CD4-positive, alpha-beta T cell treated with Interleukin-1 beta for 1 hour (primary cell): ENCODE measurements at places on chromosomes 12 and 14.

DNA sequence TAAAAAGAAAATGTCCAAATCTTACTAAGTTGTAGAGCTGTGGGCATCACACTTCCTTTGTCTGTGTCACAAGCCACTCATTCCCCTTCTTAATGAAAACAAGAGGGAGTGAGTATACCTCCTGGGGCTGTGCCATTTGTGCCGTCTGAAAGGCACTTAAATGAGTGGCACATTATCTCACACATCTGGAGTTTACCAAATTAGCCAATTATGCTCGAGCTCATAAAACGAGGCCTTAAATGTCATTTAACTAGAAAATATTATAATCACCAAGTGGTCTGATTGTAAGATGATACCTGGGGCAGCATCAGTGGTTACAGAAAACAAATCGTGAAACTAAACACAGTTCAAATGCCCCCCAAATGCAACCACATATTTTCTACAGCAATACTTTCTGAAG, 146.1 kb downstream of the PAX9 start:
- DNase-seq = no peak

DNA sequence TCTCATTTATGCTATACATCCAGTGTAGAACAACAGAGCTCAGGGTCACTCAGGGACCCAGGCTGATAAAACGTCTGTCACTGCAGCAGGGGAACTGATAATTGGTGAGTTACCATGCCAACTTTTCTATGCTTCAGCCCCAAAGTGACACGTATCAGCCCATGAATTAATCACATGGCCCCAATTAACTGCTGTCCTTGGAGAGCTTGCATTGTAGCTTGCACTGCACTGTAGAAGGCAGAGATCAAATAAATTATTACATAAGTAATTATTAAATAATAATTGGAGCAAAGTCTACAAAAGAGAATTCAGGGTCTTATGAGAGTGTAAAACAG, 144.6 kb downstream of the SUDS3 start:
- DNase-seq = no peak

DNA sequence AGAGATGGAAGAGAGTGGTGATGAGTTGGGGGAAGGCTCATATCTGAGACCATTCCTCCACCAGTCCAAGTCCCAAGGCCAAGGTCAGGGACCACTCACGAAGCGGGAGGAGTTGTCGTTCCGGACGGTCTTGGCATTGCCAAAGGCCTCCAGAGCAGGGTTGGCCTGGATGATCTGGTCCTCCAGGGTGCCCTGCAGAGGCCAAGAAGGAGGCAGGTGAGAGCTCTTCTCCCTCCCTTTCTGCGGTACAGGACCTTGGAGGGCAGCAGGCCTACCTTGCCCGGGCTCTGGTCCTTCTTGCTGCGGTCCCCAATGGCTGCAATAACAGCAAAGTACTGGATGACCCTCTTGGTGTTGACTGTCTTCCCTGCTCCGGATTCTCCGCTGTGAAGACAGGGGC, 4.0 kb downstream of the MYH7 start:
- DNase-seq = no peak

- DNase-seq = no peak
Observed at GRCh38 chr14:44170556-44170955, 336.5 kb downstream of the FSCB start.

GRCh38 chr12:45407981-45408728, 192.3 kb downstream of the ANO6 start:
- no peak for DNase-seq

DNA sequence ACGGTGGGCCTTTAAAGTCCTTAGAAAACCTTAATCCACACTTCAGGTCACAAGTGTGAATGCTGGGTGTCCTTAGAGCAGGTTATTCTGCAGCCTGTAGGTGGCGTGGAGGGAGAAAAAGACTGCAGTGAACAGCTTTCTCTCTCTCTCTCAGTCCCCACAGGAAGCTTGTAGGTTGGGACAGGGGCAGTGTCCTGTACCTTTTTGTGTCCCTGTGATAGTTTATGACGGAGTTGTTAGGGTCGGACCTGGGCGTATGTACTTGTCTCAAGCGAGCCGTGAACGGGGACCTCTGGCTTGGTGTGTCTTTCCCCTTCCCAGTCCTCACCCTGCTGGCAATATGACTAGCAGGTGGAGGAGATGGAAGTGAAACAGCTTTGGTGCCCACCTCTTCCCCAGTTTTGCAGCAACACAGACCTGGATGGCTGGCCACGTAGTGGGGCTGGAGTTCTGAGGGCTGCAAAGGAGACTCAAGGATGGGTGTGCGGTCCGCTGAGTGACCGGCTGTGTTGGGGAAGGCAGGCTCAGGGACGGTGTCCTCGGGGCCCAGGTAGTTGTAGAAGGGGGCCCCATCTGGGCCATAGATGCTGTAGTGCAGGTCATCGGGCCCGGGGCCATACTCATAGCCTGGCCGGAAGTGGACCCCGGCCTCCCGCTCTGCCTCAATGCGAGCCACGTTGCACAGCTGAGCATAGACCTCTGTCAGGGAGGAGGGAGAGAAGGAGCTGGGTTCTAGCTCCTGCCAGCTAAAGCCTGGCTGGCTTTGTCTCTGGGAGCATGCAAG, 8.9 kb downstream of the ISCA2 start:
- DNase-seq = no peak

DNA sequence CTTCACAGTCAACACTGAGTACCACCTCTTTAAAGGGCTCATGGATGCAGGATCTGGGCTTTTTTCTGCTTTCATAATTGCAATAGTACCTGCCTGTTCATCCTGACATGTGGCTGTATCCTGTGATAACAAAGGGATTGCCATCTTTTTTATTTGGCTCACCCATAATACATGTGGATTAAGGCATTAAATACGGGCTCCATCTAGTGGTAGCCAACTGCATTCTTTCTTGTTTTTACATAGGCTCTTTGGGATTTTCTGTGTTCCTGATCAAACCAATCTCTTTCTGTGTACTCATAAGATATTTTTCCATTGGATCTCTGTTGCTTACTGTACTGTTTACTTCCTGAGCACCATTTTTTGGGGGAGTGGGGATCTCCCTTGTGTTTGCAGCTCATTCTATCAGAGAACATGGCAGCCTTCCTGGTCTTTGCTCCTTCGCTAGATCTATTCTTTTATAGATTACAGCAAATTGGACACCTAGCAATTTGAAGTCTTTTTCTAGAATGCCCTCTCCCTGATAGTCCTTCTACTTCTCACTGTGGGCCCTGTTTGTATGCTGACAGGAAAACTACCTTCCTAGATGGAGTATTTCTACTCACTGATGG, 723.4 kb upstream of the MDGA2 start:
- no peak for DNase-seq

DNA sequence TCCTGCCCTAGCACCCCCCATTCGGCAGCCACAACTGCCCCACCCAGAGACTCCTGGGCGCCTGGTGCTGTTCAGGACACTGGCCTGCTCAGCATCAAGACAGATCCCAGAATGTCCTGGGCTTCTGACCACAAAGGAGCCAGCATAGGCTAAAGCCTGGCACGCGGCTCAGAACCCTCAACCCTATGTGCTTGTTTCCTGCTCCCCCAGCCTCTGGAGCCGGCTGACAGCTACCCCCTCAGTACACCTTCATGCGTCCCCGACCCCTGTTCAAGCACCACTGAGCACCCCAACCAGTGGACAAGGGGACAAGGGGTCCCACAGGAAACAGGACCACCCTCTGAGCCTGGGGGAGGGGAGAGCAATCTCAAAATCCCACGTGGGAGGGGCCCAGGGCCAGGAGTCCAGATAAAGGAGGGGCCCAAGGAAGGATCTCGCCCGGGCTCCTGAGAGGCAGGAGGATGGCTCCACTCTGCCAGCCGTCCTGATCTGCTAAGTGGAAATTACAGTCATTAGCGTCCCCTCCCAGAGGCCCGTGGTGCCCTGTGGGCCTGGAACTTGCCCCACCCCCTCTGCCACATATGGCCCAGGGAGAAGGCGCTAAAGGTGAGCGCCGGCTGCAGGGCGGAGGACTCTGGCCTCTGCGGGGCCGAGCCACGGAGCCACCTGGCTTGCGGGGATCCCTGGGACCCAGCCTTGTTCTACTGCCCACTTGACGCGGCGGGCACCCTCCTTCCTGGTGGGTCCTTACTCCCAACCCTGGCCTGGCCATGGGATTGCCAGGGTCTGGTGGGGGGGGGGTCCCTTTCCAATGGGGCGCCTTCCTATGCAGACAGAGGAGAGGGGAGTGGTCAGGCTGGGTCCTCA, 27.2 kb upstream of the GPR132 start:
- no peak for DNase-seq

DNA sequence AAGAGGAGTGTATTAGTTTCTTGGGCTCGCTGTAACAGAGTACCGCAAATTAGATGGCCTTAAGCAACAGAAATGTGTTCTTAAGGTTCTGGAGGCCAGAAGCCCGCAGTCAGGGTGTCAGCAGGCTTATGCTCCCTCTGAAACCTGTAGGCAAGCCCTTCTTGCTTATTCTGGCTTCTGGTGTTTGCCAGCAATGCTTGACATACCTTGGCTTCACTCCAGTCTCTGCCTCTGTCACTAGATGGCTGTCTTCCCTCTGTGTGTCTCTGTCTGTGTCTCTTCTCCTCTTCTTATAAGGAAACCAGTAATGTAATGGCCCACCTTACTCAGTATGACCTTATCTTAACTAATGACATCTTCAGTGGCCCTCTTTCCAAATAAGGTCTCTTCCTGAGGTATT, 85.1 kb downstream of the DERA start:
- DNase-seq = no peak

DNA sequence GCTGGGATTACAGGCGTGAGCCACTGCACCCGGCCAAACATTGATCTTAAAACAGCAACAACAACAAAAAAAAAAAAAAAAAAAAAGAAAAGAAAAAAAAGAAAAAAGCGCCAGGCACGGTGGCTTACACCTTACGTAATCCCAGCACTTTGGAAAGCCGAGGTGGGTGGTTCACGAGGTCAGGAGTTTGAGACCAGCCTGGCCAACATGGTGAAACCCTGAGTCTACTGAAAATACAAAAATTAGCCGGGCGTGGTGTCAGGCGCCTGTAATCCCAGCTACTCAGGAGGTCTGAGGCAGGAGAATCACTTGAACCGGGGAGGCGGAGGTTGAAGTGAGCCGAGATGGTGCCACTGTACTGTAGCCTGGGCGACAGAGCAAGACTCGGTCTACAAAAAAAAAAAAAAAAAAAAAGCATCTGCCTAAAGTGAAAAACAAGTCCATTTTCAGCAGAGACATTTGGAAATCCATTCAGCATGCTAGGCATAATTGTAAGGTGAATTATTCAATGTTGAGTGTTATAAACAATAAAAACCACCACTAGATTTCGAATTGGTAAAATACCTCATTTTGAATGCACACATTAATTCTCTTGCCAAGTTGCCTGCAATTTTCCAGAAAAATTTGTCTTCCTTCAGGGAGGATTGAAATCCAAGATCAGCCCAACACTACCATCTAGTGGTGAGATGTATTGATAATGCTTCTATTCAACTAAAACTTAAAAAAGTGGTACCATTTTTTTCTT, 8.0 kb upstream of the CERS5 start:
- DNase-seq = no peak

- no peak for DNase-seq
Observed at GRCh38 chr12:43063650-43064049, 474.1 kb upstream of the PRICKLE1 start.

DNA sequence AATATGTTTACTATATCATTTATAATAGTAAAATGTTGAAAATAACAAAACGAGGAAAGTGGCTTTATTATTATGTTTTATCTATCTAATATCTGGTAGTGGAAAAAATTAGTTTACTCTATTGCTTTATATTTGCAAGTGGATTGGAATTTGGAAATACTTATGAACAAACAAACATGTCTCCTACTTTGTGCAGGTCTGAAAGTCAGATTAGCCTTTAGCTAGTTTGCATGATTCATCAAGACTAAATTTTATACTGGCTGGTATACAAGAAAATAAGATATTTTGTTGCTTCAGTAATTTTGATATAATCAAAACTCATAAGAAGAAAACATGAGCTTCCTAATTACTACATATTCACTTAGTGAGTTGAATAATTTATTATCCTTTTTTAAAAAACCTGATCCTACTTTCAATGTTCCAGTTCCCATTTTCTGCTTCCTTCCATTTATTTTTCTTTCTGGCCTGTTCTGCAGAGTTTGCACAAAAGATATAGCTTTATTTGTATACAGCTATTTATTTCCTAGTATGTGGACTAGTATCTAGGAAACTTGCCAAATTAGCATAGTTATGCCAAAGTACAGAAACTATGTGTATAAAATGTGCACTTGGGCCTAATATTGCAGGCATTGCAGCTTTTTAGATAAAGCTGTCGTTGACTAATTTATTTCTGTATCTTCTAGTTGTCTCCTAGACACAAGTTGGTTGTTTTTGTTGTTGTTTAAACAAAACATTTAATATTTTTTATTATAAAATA, 122.0 kb downstream of the AKAP6 start:
- DNase-seq = no peak

DNA sequence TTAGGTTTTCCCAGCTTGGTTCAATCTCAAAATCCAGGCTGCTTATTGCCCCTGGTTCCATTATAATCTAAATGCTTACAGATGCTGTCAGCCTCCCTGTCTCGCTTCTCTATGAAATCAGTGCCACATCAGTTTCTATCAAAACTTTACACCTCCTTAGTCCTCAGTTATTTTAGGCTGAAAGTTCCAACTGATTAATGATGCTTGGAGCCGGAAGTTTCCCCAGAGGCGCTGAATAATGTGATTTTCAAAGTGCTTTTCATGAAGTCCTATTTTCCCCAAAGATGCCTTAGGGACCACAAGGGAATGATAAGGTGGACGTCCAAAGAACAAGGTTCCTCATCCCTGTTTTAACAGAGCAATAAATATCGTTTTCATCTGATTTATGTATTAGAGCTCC, 262.4 kb upstream of the RMST start:
- no peak for DNase-seq

- no peak for DNase-seq
Observed at GRCh38 chr14:20539906-20540305, 20.9 kb downstream of the RNASE9 start.

- no peak for DNase-seq
Observed at GRCh38 chr14:26984311-26985177, 386.7 kb upstream of the NOVA1 start.

GRCh38 chr14:101109981-101110728, 206.6 kb upstream of the RTL1 start:
- no peak for DNase-seq

GRCh38 chr12:104012331-104012730, 37.7 kb downstream of the GLT8D2 start:
- DNase-seq = no peak
